NCI-H2081 treated with DMSO at 0.1 percent for 48 hours (cell line): ENCODE measurements at places on chromosomes 5 and 9.

DNA sequence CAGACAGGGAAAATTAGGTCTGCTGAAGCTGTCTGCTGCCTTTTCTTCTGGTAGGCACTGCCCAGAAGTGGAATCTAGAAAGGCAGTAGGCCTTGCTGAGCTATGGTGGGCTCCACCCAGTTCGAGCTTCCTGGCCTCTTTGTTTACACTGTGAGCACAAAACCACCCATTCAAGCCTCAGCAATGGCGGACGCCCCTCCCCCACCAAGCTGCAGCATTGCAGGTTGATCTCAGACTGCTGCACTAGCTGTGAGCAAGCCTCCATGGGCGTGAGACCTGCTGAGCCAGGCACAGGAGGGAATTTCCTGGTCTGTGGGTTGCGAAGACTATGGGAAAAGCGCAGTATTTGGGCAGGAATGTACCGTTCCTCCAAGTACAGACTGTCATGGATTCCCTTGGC, 18.5 kb downstream of the AGTPBP1 start:
- DNase-seq = no peak

GRCh38 chr5:110956913-110957813, 114.3 kb upstream of the TSLP start:
- DNase-seq = no peak

DNA sequence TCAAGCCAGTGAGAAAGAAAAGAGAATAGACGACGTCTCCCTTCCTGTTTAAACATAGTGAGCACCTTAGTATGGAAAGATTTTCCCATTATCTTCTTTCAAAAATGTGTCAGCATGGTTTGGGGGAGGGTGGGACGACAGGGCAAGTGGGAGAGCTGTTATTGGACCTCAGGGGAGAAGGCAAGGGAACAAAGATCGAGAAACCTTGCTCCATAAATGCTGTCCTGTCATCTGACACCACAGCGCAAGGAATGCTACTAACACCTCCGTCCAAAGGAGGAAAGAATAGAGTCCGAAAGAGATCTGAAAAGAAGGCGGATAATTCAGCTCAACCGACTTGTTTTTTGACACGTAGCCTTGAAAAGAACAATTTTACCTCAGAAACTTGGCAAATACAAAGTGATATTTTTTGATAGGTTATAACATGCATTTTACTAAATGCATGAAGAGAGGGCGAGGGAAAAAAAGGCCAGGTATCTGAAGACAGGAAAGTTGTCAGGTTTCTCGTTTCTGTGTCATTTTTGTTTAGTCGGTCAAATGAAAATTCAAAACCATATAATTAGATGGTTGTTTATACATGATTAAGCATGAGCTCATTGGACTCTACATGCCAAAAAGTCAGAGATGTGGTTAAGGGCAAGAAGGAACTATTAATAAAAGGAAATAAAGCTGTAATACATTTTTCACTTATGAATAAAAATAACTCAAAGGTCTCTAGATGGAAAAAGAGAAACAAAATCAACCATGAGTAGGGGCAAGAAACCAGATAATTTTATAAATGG, 155.7 kb downstream of the GLIS3 start:
- no peak for DNase-seq

GRCh38 chr5:110049816-110050215, 360.1 kb downstream of the MAN2A1 start:
- no peak for DNase-seq

DNA sequence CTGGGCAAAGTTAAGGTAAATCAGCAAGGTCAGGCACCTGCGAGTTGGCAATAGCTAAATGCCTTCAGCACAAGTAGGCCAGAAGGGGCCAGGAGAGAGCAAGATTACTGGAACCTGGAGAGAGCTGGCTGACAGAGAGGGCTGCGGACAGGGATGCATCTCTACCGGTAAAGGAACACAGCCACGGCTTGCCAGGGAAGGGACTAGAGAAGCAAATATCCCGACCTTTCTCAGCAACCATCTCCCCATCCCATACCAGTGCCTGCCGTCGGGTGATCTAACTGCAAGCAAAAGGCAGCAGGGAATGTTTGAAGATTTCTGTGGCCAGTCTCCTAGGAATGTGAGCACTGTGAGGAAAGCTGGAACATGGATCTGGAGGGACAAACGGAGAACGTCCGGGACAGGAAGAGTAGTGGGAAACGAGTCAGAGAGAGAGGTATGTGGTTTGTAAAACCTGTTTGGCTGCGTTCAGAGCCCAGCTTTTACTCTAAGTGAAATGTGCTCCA, 15.9 kb upstream of the ABLIM3 start:
- DNase-seq = no peak

DNA sequence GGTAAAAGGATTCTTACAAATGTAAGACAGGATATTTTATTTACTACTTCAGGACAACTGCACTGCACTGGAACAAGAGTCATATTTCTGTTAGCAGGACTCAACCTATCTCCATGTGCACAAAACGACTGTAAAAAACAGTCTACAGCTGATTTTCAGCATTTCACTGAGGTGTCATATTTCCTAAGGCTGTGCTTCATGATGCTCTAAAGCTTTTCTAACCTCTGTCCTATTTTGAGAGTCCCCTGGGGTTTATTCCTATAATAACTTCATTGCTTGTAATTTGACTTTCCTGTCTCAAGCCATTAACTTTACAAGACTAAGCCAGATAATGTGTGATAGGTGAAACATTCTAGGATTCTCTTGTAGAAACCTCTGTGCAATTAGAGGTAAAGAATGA, 472.3 kb downstream of the HINT1 start:
- no peak for DNase-seq

- no peak for DNase-seq
Observed at GRCh38 chr5:169567079-169567478, 16.5 kb upstream of the SPDL1 start.

GRCh38 chr5:180154821-180155364, 54.1 kb downstream of the RASGEF1C start:
- DNase-seq = no peak

DNA sequence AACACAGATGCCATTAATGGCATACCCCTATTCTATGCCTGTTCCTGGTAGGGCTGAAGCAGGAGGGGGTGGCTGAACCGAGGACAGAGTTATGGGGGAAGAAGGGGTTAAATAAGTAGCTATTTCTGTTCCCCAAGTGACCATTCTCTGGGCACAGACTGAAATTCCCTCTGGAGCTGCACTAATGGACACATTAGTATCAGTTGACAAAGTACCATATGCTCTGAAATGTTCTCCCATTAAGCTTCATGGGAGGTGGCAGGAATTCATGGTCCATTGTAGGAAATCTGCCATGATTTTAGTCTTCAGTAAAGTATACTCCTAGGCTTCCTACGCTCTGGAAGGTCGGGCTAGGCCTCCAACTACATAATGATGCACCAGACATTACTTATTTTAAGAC, 10.5 kb upstream of the FRMPD1 start:
- no peak for DNase-seq

GRCh38 chr5:61327760-61328753, 4.0 kb upstream of the ZSWIM6 start:
- no peak for DNase-seq

GRCh38 chr5:179323026-179323870, 22.0 kb downstream of the ADAMTS2 start:
- no peak for DNase-seq

GRCh38 chr9:69432623-69433022, 107.6 kb downstream of the ENTREP1 start:
- DNase-seq = no peak

GRCh38 chr5:31726952-31727351, 88.0 kb downstream of the PDZD2 start:
- no peak for DNase-seq

GRCh38 chr9:133368249-133368881, 7.5 kb downstream of the SURF4 start:
- DNase-seq = peak; percentile 88

- no peak for DNase-seq
Observed at GRCh38 chr5:169717288-169717687, 80.2 kb downstream of the DOCK2 start.

- DNase-seq = no peak
Observed at GRCh38 chr9:116288658-116289057, 135.1 kb downstream of the PAPPA start.

GRCh38 chr5:173673295-173674101, 57.0 kb upstream of the BOD1 start:
- DNase-seq = no peak

GRCh38 chr9:2174306-2174705, 159.2 kb downstream of the SMARCA2 start:
- DNase-seq = no peak

- no peak for DNase-seq
Observed at GRCh38 chr5:89994266-89994665, 415.3 kb downstream of the CETN3 start.

- DNase-seq = no peak
Observed at GRCh38 chr9:130995086-130996011, 13.6 kb upstream of the LAMC3 start.

DNA sequence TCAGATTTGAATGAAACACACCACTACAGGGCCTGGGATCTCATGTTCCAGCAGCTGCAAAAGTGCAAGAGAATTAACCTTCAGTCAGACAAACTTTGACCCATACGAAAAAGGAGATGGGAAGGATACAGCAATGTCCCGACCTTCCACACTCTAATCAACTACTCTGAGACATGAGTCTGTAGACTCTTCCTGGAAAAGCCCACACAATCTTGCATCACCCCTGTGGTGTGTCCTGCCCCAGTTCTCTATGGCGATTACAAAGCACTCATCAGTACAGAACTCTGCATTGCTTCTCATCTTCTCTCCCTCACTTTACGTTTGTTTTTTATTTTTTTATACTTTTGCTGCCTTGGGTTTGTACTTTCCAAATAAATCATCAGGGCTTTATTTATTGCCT, 241.0 kb upstream of the KIF2A start:
- DNase-seq = no peak

- DNase-seq = no peak
Observed at GRCh38 chr5:132050136-132050535, 10.3 kb upstream of the IL3 start.

DNA sequence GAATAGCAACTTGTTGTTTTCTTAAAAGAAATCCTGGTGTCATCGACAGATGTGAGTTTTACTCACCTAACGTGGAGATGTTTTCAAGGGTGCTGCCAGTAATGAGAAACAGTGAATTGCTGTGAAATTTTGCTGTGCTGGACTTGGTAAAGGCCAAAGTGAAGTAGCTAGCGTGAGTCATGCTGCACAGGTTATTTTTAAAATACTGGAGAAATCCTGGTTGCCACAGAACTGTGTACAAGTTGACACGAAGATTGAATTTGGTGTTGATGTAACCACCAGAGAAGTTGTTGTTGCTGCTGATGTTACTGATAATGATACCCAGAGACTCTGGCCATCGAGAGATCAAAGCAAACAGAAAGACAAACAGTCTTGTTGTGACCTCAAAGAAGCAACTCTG, 187.9 kb upstream of the NFIL3 start:
- DNase-seq = no peak

DNA sequence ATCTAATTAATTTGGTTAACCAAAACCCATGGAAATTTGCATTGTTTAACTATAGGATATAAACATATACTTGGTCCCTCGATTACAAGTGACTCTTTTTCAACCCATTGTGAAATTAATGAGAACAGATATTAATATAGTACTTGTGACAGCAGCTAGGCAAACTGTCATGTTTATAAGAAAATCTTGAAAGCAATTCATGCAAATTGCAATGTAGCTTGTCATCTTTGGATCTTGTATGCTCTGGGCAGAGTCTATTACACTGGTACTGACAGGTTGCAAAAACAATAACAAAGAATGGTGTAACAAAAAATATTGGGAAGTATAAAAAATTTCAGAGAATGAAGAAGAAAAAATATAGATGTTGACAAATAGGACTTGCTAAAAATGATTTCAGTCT, 941.0 kb downstream of the DNAH5 start:
- DNase-seq = no peak

DNA sequence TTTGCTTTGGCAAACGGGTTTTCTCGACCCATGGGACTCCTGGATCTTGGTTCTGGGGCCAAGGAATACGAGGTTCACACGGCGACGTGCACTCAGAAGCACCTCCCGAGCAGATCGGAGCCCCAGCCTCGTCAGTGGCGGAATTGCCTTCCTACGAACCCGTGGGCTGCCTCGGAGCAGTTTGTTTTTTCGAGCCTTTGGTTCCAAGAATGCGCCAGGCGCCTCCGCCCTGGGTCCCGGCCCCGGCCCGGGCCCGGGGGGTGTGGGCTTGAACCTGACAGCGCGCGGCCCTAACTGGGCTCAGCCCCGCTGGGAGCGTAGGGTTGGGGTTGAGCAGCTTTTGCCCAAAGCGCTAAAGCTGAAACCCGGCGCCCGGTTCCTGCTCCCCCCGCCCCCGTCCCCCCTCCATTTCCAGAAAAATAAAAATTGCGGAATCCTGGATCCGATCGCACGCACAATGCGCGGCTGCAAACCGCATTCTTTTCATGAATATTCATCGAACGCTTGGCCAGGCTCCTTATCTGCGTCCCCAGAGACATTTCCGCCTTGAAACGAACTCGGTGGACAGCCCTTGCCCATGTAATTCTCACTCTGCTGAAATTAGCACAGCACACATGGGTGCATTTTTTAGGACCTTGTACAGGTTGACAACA, 1.0 kb downstream of the BASP1 start:
- no peak for DNase-seq

DNA sequence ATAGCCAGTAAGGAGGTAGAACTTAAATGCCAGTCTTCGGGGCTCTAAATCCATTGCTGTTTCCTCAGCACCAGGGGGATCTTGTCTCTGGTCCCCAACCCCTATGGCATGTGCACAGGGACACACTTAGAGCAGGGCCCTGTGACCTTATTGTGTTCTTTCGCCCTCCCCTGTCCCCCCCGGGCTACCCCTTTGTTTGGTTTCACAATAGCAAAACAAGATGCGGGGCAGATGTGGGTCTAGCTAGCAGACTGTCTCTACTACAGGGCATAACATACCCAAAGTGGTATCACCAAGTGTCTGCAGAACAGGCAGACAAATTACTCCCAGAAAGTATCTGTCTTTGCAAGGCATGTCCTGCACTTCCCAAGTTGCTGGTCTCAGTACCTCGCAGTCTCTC, 2.1 kb downstream of the FBLL1 start:
- DNase-seq = no peak

DNA sequence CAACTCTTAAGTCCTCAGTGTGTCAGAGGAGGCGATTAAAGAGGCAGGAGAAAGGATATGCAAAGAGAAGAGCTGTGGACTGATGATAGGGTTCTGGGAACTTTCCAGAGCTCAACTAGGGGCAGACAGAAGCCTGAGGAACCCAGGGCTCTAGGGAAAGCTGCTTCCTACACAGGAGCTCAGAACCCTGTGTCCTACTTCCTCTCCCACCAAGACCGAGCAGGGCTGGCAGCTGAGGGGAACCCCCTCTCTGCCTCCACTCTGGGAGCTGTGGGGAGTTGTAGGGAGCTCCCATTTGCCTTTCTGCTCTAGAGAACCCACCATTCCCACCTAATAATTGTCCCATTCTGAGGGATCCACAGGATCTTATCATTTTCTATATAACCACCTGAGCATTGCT, 674.3 kb downstream of the ACTL7B start:
- no peak for DNase-seq

GRCh38 chr5:134176511-134177368, at the start of gene SKP1:
Gene SKP1, minus strand, starts transcription at chr5:134176950. Its CDS starts 2,928 bp downstream, at chr5:134174022.
- peak; percentile 20 for DNase-seq

GRCh38 chr9:94791435-94791834, 64.9 kb downstream of the AOPEP start:
- DNase-seq = no peak

- DNase-seq = no peak
Observed at GRCh38 chr5:177392765-177393164, 7.7 kb downstream of the PFN3 start.

GRCh38 chr5:69209602-69210001, 20.2 kb downstream of the CENPH start:
- no peak for DNase-seq
